ENCODE measurements at places on chromosomes 12 and 14. TPM values are rescaled to one million over a fixed set of nuclear protein-coding genes. Genes with fewer than 3 reads are reported as not detected.

Gene RPS6KL1
- 0.46 TPM for total RNA-seq

Gene LYZ
- 2.2 TPM for total RNA-seq

Gene GLI1
- total RNA-seq = 7.7 TPM

Gene LMO3
- not detected for total RNA-seq

Gene TCP11L2
- total RNA-seq = 2.5 TPM

Gene KLHL33
- not detected for total RNA-seq

Gene ZC2HC1C
- total RNA-seq = 3.0 TPM

Gene ENDOU
- not detected for total RNA-seq

Gene PRH2
- not detected for total RNA-seq

Gene DPPA3
- not detected for total RNA-seq

Gene NID2
- total RNA-seq = 19.2 TPM

Gene KRT83
- total RNA-seq = 2.5 TPM

Gene OLR1
- 1.1 TPM for total RNA-seq

Gene ASCL1
- total RNA-seq = not detected

Gene SSTR1
- total RNA-seq = not detected

Gene NTS
- 94.8 TPM for total RNA-seq

Gene OVCH1
- total RNA-seq = not detected

Gene CEP83
- 9.4 TPM for total RNA-seq

Gene UNC79
- total RNA-seq = 0.02 TPM

Gene MAP1LC3B2
- total RNA-seq = 1.3 TPM

Gene TRIM9
- 8.3 TPM for total RNA-seq

Gene ORAI1
- total RNA-seq = 43.9 TPM

Gene DCN
- total RNA-seq = not detected

Gene POLE
- total RNA-seq = 49.7 TPM

Gene EML1
- total RNA-seq = 43.3 TPM

Gene ADAMTS20
- not detected for total RNA-seq

Gene DTX1
- total RNA-seq = 0.42 TPM

Gene EMC9
- total RNA-seq = 61.1 TPM

Gene BHLHE41
- total RNA-seq = 0.73 TPM

Gene INHBC
- total RNA-seq = not detected

Gene HCAR2
- 0.11 TPM for total RNA-seq

Gene OTOGL
- total RNA-seq = not detected

Gene PLEKHG3
- total RNA-seq = 42.5 TPM

Gene NAA30
- total RNA-seq = 15.5 TPM
